ENCODE measurements at places on chromosomes 2 and 18.

DNA sequence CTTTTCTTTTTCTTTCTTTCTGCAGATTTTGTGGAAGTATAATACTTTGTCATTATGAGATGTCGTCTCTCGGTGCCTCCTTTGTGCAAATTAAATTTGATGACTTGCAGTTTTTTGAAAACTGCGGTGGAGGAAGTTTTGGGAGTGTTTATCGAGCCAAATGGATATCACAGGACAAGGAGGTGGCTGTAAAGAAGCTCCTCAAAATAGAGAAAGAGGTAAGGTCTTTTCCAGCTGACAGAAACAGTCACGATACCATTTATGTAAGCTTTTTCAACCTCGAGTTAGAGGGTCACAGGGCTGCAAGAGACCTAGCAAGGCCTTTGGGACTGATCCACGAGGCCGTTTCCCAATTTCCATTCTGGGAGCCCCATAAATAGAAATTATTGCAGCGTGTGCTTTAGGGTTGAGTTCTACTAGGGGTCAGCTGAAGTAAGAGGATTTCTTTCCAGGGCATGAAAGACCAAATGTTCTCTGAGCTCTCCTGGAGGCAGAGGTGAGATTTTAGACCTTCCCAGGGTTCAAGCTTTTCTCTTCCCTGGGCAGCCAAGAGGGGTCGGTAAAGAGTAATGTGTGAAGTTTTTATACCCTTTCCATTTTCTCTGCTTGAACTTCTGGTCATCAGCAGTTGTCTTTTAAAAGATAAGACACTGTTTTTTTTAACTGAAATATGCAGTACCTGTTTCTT, 15.5 kb downstream of the MAP3K20 start:
- no peak for DNase-seq

GRCh38 chr2:109212836-109213563, 84.0 kb downstream of the SH3RF3 start:
- DNase-seq, result no peak

DNA sequence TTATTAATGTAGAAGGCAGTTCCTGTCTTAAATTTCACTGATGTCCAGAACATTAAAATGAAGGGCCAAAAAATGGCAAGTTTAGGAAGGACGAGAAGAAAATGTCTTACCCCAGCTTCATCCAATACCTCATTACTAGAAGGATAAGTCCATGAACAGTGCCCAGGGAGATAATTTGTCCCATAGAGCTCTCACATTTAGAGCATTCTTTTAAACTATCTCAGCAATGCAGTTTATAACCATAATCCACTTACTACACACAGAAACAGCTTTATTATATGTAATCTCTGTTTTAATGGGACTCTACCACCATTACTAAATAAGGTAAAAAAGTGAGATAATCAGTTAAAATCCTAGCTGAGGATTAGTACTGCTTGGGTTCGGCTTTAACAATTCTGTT, 142.5 kb downstream of the PARD3B start:
- no peak for DNase-seq

DNA sequence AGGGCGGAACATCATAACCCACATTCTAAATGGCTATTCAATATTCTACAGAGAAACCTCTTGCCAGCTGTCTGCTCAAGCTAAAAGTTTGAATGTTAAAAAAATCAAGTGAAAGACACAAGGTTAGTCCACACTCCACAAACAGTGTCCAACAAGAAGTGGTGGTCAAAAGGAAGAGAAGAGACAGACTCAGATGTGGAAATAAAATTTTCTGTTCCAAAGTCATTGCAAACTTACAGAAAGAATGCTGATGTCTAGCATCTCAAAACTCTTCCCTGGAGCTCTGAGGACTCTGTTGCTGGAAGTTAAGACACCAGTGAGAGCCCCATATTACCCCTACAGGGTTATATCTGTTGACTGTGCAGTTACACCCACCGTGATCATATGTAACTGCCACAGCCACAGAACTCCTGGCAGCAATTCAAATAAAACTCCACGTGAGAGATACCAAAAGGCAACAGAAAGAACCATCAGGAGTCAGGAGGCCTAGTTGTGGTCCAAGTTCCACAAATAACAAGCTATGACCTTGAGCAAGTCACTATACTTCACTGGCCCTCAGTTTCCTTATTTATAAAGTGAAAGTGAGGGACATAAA, 60.9 kb downstream of the AAK1 start:
- DNase-seq, result no peak

- DNase-seq, result no peak
Observed at GRCh38 chr2:46118656-46119371, 178.4 kb upstream of the EPAS1 start.

- peak; percentile 17 for DNase-seq
Observed at GRCh38 chr2:54755641-54756326, 32.3 kb downstream of the EML6 start.

DNA sequence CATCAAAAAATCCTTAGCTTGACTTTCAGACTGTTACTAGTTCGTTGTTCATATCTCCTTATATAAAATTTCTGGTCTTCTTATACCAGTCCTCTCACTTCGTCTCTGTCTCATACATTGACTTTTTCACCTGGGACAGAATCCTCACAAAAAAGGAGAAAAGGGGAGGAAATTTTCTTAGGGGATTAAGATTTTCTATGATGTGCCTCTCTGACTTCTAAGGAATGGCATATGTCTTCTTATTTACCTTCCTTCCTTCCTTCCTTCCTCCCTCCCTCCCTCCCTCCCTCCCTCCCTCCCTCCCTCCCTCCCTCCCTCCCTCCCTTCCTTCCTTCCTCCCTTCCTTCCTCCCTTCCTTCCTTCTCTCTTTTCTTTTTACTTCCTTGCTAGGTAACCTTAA, 27.9 kb downstream of the KCNE4 start:
- DNase-seq, result no peak

Measured in NCI-H1436 (cell line).